Activated naive CD8-positive, alpha-beta T cell treated with anti-CD3 and anti-CD28 coated beads, Interleukin-2, amount 50 U/mL, for 16 hours (primary cell): ENCODE measurements at places on chromosomes 3 and 15.
A peak's percentile ranks its signal among the peaks of the same experiment; 100 is the strongest.

DNA sequence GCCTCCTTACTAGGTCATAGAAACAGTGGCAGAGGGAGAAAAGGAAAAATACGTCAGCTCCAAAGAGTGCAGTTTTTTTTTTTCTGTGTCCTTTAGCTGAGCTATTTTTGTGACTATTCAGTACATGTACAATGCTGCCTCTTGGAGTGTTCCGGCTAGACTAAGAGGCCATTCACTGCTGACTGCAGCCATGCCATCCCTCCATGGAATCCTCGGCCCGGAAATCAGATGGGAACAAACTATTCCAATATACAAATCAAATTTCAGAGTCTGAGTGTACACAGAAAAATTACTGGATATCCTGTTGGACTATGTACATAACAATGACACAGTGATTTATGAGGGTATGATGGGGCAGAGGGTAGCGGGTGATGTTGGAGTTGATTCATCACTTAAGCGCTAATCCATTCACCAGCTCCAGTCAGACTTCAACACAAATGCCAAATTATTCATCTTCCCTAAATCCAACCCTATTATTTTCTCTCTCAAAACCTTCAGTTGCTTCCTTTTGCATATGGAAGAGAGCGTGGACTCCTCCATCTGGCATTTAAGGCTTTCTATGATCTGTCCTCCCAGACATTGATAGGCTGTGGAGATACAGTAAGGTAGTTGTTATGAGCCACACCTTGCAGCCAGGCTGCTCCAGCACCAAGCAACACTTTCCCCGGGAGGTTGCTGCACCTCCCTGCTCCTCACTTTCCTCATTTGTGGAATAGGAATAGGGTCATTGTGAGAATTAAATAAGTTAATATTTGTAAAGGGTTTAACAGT is 109.1 kb downstream of the LPP start:
- DNase-seq, result no peak

GRCh38 chr15:57903626-57904025 is 161.9 kb downstream of the ALDH1A2 start:
- no peak for DNase-seq

DNA sequence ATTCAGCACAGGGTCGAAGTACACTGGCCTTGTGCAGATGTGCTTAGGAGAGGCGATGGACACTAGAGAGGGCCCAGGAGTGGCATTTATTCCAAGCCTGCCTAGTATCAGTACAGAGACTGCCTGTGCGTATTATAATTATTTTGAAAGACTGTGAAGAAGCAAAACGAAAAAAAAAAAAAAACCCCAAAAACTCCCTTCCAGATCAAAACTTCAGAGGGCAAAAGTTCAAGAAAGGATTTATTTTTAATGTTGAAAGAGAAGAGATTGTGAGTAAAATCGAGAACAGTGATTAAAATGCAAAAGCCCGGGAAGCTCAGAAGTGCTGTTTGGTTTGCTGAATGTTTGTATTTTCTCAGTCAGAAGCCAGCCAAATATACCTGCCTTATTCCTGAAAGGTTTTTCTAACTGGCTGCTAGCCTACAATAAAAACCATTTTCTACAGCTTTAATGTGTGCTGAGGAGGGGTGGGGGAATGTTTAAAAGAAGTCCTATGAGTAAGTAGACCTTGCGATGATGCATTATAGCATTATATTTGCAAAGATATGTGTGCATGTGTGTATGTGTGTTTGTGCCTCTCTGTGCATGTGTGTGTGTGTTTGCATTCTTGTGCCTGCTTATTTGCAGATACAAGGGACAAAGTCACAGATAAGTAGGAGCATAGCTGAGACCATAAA is 19.3 kb upstream of the LZTFL1 start:
- DNase-seq, result no peak

GRCh38 chr3:97835761-97836160 is 13.9 kb downstream of the CRYBG3 start:
- DNase-seq, result no peak

- DNase-seq, result no peak
Observed at GRCh38 chr3:88988906-88989305, 118.5 kb upstream of the EPHA3 start.

- DNase-seq, result no peak
Observed at GRCh38 chr3:169607949-169608348, 55.6 kb downstream of the MECOM start.

DNA sequence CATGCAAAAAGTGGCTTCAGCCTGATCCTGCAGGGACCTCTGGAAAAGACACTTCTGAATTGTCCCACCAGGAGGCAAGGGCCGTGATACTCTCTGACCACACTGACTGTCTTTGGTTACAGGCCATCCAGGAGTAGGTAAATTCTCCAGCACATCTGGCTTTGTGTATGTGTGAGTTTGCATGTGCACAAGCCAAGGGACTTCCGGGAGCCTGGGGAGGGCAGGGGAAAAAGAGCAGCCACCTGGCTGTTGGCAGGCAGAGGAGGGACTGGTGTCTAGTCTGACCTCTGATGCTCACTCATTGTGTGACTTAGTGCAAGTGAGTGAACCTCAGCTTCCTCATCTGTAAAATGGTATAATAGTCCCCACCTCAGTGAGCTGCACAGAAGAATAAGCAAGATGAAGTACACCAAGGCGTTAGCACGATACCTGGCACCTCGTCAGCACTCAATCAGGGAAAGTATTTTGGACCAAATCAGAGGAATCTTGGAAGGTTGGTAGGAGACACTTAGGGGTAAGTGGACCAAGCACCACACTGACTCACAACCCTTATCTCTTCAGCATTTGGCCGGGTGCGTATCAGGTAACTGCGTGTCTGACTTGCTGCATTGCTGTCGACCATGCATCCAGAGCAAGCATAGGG is 19.1 kb downstream of the KLHL6 start:
- no peak for DNase-seq

DNA sequence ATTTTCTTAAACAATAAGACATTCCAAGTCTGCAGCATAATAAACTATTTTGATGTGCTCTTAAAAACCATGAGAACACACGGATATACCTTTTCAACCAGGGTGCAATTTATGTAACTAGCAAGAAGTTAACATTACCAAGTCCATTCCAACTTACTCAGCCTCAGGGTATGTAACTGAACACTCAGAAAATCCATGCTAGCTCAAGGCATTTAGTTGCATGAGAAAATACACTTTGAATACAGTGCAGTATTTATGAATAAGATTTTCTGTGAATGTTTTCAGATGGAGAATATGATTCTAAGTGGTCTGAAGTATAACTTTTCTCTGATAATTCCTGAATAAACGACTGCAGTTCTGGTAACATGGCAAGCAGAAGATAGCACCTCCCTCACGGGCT is 124.3 kb downstream of the SNRK start:
- no peak for DNase-seq

GRCh38 chr15:69493406-69493805 is 40.8 kb downstream of the RPLP1 start:
- DNase-seq, result no peak

GRCh38 chr3:186241910-186242821 is 119.9 kb downstream of the DGKG start:
- peak; percentile 20 for DNase-seq

- no peak for DNase-seq
Observed at GRCh38 chr3:170753421-170754310, 116.3 kb downstream of the RPL22L1 start.

- no peak for DNase-seq
Observed at GRCh38 chr3:42610976-42611375, 10.5 kb downstream of the NKTR start.

- no peak for DNase-seq
Observed at GRCh38 chr3:24191801-24192403, 246.8 kb downstream of the NR1D2 start.

- no peak for DNase-seq
Observed at GRCh38 chr3:67294341-67294740, 296.2 kb downstream of the KBTBD8 start.

- no peak for DNase-seq
Observed at GRCh38 chr3:58520403-58521335, 16.3 kb downstream of the ACOX2 start.

DNA sequence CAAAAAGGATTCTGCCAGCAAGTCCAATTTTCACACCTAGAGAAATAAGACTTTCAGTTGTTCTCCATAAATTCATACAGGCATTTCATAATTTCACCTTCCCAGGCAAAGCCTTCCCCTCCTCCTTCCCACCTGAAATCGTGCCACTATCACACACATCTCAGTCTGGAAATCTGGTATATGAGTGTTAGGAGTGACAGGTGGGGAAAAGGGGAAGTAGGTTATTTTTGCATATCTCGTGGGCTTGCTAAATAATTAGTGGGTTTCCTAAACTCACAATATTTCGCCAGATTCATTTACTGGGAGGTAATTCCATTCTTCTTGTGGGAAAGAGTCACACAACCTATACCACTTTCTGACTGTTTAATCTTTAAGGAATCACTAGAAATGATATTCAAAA is 7.4 kb downstream of the ALDH1A2 start:
- DNase-seq, result no peak

- no peak for DNase-seq
Observed at GRCh38 chr3:161822291-161822690, 325.7 kb downstream of the OTOL1 start.

GRCh38 chr3:153673853-153674252 is 447.3 kb upstream of the ARHGEF26 start:
- DNase-seq, result no peak

GRCh38 chr15:79682285-79682684 is 214.5 kb downstream of the MTHFS start:
- DNase-seq, result no peak

DNA sequence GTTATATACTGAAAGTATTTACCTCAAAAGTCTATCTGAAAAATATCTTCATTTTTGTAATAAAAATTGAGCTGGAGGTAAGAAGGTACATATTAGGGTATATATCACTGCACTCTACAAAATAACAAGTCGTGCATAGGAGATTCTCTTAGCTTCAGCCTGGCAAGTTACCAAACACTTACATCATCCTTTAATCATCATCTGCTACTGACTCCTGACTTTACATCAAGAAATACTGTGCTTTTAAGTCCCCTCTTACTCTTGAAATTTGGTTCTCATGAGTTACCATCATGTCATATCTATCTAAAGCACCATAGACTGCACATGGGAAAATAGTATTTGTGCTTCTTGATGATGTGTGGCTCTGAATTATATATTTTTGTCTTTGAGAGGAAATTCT is 50.8 kb downstream of the LYSMD4 start:
- DNase-seq, result no peak

- DNase-seq, result no peak
Observed at GRCh38 chr3:7813365-7813764, 688.3 kb upstream of the LMCD1 start.

GRCh38 chr15:41487381-41487780 is 6.3 kb upstream of the ITPKA start:
- DNase-seq, result no peak

GRCh38 chr3:99872923-99873254 is 55.2 kb downstream of the CMSS1 start:
- no peak for DNase-seq

- no peak for DNase-seq
Observed at GRCh38 chr3:134928819-134929218, 133.8 kb downstream of the EPHB1 start.

DNA sequence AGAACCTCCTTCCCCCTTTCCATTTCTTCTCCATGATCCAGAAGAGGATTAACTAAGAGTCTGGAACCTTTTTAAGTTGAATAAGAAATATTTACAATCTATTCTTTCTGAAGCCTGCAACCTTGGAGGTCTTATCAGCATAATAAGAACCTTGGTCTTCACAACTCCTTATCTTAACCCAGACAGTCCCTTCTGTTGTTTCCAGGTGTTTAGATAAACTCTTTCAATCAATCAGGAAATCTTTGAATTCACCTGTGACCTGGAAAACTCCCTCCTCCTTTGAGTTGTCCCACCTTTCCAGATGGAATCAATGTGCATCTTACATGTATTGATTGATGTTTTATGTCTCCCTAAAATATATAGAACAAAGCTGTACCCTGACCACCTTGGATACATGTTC is 3.6 kb upstream of the DHX36 start:
- DNase-seq, result no peak

DNA sequence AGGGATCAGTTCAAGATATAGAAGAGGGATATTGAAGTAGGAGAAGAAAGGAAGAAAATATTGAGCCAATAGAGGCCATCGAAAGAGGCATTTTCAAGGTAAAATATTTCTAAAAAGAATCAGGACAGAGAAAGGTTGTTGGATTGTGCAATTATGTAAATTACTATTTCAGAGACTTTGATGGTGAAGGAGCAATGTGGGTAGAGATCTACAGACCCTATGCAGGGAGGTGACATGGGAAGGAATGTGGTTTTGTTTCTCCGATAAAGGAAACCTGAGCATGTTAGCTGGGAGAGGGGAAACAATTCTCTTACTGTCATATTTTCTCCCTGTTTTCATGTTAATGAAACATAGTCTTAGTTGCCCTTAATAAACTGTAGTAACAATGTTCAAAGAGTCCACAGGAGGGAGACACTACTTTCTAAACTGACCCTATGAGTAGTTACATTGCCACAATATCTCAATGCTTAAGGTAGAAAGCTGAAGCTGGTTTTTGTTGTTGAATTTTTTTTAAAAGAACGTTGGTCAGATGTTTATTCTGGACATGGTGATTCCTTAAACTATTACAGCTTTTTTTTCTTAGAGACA is 133.3 kb downstream of the GRM7 start:
- DNase-seq, result no peak

DNA sequence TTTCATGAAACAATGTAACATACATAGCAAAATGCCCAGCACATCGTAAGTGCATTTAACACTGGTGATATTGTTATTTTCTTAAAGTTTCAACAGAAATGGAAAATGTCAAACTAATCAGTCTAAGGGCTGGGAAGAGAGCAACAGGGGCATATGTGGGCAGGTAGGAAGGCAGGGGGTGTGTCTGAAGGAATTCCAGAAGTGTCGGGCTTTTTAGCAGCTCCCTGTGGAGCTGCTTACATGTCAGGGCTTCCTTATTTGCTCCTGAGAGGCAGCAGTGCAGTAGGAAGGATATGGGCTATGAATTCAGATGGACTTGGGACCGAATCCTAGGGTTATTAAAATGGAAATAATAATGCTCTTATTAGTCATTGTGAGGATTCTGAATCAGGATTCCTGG is 311.6 kb downstream of the CLSTN2 start:
- DNase-seq, result no peak

DNA sequence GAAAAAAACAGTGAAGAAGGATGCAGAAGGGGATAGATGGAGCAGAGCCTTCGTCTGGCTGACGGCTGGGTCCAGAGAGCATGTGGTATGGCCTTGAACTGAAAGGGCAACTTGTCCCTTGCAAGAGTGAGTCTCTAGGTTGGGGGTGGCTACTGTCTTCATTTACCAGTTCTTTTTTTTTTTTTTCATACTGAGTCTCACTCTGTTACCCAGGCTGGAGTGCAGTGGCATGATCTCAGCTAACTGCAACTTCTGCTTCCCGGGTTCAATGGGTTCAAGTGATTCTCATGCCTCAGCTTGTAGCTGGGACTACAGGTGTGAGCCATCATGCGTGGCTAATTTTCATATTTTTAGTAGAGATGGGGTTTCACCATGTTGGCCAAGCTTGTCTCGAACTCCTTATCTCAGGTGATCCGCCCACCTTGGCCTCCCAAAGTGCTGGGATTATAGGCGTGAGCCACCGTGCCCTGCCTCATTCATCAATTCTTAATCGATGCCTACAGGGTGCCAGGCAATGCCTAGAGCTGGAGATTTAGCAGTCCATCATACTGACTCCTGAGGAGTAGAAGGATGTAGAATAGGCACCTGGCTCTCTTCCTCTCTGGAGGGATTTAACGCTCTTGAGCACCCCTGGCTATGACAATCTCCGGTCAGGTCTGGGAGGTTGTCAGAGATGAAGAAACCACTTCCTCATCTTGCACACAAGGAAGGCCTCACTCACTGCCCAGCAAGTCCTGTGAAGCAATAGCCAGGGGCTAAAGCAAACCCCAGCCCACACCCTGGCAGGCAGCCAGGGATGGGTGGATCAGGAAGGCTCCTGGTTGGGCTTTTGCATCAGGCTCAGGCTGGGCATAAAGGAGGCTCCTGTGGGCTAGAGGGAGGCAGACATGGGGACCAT is at the start of gene CAMP:
Gene CAMP, plus strand, starts transcription at position 880 of the 898 bp plus-strand sequence. Its CDS starts 17 bp downstream, at position 897.
- no peak for DNase-seq
